ENCODE measurements at places on chromosomes 5 and 9.

- no peak for DNase-seq
Measured at GRCh38 chr5:111280282-111280951, 56.2 kb downstream of the CAMK4 start.

GRCh38 chr9:71859939-71860338 lies 51.1 kb downstream of the ABHD17B start:
- no peak for DNase-seq

DNA sequence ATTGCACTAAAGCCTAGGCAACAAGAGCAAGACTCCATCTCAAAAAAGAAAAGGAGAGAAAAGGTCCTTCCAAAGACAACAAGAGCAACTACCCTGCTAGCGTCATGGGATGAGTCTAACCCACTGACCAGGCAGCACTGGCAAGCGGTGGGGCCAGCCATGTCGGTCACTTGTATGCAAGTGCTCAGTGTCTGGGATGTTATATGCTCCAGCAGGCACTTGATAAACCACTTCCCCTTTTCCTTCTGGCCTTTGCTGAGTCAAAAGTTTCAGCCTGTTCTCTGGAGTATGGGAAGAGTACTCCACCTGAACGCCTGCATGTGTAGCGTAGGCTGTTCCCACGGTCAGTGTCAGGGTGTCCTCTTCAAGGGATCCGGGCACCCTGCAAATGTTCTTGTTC lies 9.2 kb upstream of the MXD3 start:
- DNase-seq: no peak

DNA sequence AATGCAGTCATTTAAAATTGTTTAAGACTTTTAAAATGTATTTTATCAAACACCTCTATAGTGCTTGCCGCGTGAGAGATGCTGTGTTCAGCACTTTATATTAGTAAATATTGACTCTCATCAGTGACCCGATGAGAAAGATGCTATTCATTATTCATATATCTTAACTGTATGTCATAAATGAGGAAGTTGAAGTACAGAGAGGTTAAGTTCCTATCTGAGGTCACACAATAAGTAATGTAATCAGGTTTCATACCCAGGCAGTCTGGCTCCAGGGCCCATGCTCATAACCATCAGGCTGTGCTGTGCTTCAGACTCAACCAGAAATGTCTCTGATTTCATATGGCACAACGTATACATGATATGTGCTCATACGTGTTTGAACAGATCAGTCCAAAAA lies 119.0 kb downstream of the SV2C start:
- no peak for DNase-seq

DNA sequence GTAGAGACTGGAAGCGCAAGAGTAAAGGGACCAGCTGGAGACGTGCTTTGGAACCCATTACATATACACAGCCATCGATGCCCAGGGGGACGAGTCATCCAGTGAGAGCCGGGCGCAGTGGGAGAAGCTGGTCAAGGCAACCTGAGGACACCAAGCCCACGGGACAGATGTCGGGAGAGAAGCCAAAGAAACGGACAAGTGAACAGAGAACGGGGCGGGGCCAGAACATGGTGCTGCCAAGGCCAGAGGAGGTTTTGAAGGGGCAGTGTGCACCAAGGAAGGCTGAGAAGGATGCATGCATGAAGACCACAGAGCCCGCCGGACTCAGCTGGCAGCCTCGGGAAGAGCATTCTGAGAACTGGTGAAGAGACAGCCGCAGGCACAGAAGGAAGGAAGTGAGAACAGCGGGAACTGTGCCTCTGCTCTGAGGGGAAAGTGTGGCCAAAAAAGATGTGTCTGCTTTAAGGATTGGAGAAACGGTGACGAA lies 20.3 kb downstream of the CAMSAP1 start:
- no peak for DNase-seq

GRCh38 chr5:158166424-158166823 lies 307.5 kb upstream of the CLINT1 start:
- DNase-seq: no peak

DNA sequence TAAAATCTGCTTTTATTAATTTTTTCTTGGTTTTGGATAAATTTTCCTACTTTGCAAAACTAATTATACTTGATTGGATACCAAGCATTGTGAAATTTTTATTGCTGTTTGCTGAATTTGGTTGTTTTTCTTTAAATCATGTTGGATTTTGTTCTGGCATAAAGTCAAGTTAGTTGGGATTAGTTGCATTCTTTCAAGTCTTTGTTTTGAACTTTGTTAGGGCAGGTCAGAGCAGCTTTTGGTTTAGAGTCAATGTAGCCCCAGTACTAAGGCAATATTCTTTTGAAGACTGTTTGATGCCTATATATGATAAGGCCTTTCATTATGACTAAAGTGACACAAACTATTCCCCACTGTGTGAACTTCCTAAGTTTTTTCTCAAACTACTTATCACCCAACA lies 531.1 kb downstream of the RASEF start:
- DNase-seq: no peak

- no peak for DNase-seq
Measured at GRCh38 chr9:85740787-85741094, 1.0 kb downstream of the AGTPBP1 start.

DNA sequence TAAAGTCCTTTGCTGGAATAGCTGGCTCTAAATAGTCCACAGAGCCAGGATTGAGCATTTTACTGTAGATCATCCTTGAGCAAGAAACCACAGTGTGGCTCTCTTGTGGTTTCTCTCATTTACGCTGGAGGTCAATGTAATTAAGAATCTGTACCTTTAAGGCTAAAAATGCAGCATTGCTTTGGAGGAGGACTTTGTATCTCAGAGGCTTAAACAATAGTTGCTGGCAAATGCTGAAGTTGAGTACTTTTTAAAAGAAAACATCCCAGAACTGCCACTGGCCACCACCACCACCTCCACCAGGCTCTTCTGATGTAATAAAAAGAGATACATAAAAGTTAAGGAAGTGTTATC lies 177.3 kb upstream of the ADAMTSL1 start:
- no peak for DNase-seq

DNA sequence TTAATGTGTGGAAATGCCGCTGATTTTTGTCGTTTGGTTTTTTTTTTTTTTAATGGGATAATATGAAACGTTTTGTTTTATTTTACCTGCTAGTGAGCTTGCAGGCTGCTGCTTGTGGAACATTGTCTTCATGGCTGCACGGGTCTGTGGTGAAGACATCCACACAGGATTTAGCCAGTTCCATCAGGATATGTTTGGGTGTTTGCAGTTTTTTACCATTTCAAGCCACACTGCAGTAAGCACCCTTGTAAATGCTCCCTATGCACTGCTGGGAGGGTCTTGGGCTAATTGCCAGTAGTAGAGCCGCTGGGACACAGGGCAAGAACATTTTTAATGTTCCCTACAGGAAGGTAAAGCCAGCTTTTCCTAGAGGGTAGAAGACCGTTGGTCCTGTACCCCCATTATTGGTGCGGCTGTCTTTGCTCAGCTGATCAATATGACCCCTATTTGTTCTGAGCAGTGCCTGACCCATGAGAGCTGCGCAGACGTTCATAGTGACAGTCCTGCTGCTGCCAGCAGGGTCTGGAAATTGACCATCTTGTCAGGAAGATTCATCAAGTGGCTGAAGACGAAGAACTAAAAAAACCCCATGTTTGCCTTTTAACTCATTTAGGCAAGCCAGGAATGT lies 20.5 kb upstream of the EEIG1 start:
- DNase-seq: no peak

DNA sequence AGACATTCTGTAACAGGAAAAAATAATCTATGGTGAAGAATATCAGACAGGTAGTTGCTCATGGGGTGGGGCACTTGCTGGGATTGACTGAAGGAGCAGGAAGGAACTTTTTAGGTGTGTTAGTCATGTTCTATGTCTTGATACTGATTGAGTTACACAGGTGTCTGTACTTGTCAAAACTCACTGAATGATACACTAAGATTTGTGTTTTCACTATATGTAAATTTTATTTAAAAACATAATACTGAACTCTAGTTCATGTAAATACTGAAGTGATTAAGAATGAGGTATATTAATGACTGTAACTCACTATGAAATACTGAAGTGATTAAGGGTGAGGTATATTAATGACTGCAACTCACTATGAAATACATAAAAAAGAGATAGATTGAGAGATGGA lies 28.5 kb downstream of the IL6ST start:
- DNase-seq: no peak

GRCh38 chr9:137621131-137621757 lies 2.4 kb downstream of the EHMT1 start:
- DNase-seq: no peak

DNA sequence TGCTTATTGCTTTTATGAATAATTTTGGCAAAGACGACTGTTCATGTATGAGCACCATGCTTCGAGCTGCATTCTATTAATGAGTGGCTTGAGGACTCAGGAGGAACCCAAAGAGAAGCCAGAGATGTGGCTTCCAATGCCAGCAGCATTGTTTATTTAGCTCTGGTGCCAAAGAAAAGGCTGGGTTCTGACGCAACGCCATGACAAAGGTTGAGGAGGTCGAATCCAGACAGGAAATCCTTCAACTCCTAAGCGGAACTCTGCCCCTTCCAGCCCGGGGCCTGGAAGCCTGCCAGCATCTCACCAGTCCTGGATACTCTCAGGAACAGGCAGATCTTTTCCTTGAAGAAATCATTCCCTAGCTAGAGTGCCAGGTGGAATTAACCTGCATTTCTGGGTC lies 104.4 kb downstream of the ARHGAP26 start:
- DNase-seq: no peak

DNA sequence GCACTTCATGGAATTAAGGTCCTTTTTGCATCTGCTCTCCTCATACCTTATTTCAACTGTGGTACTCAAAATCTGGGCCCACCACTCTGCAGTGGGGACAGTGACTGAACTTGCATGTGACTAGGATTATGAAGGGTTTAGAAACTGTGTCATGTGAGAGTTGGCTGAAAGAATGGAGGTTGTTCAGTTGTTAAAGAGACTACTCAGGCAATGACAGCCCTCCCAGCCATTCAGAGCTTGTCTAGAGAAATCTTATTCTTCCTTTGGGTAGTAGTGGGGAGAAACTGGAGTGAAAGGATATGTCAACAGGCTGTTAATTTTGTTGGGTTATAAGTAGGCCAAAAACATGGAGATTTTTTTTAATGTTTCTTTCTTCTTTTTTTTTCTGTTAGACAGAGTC lies 10.3 kb downstream of the AOPEP start:
- no peak for DNase-seq

GRCh38 chr9:134978272-134978671 lies 60.6 kb upstream of the FCN1 start:
- DNase-seq: no peak

DNA sequence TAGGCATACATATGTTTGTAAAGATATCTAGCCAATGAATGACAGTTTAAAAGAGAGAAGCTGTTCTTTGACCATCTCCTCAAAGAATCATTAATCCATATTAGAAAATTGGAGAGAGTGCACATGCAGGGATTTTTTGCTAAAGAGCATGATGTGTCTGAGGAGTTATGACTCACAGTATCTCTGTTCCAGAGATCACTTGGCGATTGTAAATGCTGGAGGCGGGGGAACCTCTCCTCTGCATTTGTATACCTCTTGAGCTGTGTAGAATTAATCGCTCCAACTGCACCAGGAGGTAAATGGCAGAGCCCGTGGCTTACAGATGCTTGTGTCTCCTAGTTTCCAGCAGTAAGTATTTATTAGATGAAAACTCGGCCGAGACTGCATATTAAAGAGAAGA lies 3.6 kb upstream of the SPATA31D1 start:
- no peak for DNase-seq

DNA sequence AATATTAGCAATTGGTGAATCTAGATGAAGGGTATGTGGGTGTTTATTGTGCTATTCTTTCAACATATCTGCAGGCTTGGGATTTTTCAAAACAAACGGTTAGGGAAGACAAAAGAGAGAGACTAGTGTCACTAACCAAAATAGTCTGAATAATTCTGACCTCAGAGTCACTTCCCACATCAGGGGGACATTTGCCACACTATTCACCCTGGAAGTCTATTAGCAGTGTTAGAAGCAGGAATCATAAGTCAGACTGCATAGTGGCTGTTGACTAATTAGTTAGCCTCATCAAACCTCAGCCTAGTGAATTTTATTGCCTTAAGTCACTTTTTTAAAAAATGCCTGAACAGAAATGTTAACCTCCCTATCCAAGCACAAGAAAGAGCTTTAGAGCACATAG lies 169.2 kb upstream of the RGMB start:
- no peak for DNase-seq

- no peak for DNase-seq
Measured at GRCh38 chr9:90219548-90220118, 423.0 kb downstream of the DIRAS2 start.

- DNase-seq: no peak
Measured at GRCh38 chr5:28403846-28404245, 1365.5 kb upstream of the CDH9 start.

GRCh38 chr9:31185831-31186230 lies 1198.6 kb upstream of the ACO1 start:
- DNase-seq: no peak

GRCh38 chr5:38379350-38379937 lies 121.1 kb downstream of the EGFLAM start:
- no peak for DNase-seq

DNA sequence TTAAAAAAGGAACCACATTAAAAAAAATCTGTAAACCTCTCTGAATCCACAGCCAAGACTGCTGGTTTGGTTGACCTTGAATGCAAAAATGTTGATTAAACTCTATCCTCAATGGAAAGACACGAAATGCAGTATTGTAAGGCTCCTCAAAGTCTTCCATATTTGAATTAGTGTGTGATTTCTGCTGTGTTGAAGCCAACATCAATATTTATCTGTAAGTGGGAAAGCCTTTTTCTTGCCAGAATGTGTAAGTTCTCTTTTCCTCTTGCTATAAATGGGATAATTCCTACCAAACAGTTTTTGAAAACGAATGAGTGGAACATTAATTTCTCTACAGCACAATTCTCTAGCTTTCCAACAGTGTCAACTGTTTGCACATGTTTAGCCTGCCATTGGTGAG lies 422.1 kb upstream of the TNC start:
- DNase-seq: no peak

GRCh38 chr5:159041444-159042198 lies 58.1 kb downstream of the EBF1 start:
- DNase-seq: no peak

GRCh38 chr9:133773889-133774655 lies 35.9 kb upstream of the SARDH start:
- no peak for DNase-seq

DNA sequence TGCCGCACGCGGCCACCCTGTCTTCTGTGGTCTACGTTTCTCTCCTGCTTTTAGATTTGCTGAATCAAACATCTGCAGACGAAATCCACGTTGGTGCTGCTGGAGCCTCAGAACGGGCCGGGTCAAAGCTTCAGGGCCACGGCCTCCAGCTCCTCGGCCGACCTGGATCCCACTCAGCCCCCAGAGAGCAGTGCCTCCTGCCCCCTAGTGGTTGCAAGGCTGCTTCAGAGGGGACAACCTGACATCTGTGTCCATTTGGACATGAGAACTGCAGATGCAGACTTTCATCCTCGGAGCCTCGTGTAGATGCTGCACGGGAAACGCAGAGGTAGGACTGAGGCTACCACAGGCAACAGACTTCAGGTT lies 23.0 kb upstream of the SLC6A3 start:
- DNase-seq: no peak

GRCh38 chr9:37200433-37201005 lies 80.1 kb downstream of the ZCCHC7 start:
- DNase-seq: peak; percentile 17

- no peak for DNase-seq
Measured at GRCh38 chr5:141515946-141516671, 27.2 kb downstream of the PCDHGC5 start.
